Daoy (cell line): ENCODE measurements at places on chromosomes 7 and 10.

DNA sequence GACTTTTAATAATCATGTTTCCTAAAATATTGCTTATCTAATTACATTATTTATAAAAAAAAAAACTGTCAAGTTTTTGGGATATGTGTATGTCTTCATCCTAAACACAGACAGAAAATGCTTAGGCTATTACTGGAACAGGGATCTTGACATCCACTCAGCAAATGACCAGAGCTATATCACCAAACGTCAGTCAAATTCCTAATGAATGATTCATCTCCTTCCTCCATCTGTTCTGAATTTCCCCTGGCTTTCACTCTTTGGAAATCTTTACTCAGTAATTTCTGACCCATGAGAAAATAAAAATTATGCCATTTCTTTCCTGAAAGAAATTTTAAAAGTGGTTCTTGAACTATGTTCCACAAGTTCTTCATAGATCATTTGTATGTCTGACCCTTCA, 552.4 kb upstream of the KCND2 start:
- peak; percentile 69 for DNase-seq

- DNase-seq, result peak; percentile 19
Measured at GRCh38 chr10:70130878-70131559, 1.6 kb downstream of the AIFM2 start.

- DNase-seq, result no peak
Measured at GRCh38 chr7:152329469-152329868, 106.3 kb downstream of the KMT2C start.

GRCh38 chr10:62511238-62511637, 137.1 kb downstream of the ZNF365 start:
- DNase-seq, result no peak
